ENCODE measurements at places on chromosomes 2 and 18.

GRCh38 chr2:220894069-220894468 is 678.0 kb downstream of the EPHA4 start:
- no peak for DNase-seq

DNA sequence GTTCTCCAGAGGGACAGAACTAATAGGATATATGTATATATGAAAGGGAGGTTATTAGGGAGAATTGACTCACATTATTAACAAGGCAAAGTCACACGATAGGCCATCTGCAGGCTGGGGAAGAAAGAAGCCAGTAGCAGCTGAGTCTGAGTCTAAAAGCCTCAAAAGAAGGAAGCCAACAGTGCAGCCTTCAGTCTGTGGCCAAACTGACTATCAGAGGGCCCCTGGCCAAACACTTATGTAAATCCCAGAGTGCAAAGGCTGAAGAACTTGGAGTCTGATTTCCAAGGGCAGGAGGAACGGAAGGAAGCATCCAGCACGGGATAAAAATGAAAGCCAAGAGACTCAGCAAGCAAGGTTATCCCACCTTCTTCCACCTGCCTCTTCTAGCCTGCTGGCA is 108.0 kb upstream of the LDLRAD4 start:
- no peak for DNase-seq

DNA sequence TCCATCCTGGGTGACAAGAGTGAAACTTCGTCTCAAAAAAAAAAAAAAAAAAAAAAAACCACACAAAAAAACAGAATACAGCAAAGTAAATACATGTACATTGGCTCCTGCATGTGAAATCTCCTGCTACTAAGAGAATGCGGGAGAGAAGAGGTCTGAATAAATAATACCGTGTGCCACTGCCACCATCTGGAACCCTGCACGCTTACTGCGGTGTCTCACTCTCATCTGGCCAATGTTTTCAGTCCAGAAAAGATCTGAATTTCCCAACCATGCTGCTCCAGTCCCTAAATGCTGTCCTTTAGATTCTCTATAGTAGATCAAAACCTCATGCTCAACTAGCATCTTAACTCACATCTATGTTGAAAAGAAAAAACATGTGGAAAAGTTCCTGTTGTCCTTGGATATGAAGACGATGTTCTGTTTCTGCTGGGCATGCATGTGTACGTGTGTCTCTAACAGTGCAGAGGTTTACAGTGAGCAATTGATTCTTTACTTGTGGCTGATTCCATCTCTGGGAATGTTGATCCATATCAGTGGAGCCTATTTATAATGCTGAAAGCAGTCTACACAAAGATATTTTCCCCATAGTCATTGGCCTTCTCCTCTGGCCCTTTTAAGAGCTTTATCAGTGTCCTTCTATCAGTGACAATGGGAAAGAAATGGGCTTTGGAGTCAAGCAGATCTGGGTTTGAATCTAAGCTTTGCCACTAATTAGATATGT is 11.9 kb downstream of the STON1 start:
- no peak for DNase-seq

DNA sequence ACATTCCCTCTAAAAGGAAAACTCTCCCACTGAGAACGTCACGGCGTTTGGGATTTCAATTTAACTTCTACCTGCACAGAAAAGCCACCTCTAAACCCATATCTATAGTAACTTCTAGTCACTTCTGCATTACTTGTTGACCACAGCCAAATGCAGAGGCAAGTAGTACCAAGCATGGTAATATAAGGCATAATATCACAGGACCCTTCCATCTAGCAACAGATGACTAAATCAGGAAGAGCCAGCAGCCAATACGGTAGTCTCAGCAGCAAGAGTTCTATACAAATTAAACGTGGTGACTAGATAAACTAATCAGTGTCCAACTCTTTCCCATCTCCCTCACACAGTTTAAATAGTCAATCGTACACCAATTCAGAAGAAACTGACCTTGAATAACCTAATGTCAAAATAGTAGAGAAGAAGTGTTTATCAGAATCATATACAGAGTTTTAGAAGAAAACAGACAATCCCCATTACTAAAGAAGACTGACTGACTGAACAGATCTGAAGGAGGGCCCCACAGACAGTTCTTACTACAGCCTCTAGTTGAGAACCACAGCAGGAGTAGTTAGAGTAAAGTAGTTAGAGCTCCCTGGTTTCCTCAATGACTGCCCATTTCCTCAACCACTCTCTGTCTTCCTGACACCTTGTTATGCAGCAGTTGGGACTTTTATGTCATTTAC is 30.0 kb downstream of the MEMO1 start:
- peak; percentile 80 for DNase-seq

- DNase-seq, result no peak
These were observed 246.6 kb upstream of the REG3G start for GRCh38 chr2:78778756-78779510.

- DNase-seq, result peak; percentile 8
These were observed 132.9 kb upstream of the SIX2 start for GRCh38 chr2:45141883-45142866.

DNA sequence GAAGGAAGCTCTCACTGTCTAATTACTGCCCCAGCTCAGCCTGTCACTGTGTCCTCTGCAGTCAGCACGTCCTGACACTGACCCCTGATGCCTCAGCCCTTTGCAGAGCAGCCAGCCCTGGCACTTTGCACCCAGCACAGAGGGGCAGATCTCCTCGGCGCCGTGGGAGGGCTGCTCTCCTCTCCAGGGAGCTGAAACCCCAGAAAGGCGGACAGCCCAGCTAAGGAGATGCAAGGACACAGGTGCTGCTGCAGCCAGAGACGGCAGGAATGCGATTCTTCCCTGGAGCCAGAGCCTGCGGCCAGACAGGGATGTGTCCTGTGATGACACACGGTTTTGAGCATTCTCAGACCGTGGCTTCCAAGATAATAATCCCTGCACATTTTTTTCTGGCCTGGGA is 34.5 kb upstream of the SIX3 start:
- DNase-seq, result no peak

- DNase-seq, result no peak
These were observed 3.4 kb upstream of the RTP5 start for GRCh38 chr2:241865957-241866789.

DNA sequence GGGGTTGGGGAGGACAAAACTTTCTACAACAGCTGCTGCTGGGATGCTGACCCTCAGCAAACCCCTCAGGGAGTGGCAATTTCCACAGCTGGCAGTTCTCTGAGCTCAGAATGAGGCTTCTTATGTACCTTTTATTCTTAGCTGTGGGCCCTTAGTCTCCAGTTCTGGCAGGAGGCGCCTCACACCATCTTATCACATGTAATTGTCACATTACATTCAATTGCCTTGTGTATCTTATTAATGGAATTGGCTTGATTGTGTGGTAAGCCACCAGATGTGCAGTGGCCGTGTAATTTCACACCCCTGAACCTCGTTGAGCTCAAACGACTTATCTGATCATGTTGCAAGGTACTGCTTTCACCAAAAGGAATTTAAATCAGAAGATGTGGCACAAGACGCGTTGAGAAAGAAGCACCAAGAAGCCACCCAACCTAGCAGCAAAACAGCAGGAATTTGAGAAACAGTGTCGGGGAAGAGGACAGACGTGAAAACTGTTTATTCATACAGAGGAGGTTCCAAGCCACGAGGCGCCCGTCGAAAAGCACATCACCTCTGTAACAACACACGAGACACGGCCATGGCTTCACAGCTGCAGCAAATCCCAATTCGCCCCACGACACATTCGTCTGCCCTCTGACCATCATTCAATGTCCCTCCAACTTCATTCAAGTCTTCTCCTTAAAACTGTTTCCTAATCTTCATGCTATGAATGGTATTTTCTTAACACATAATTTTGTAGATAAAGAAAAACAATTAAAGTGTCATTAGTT is 53.6 kb upstream of the LPIN2 start:
- no peak for DNase-seq

DNA sequence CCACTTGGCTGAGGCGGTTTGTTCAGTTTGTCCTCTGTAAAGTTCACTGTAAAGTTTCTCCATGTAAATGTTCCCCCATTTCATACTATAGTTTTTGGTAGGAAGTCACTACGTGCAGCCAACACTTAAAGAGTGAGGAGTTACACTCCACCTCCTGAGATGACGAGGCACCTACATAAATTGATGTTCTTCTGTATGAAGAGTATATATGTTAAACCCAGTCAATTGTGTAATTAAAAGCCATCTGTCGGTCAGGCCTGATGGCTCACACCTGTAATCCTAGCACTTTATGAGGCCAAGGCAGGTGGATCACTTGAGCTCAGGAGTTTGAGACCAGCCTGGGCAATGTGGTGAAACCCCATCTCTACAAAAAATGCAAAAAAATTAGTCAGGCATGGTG is 7.6 kb downstream of the PIGN start:
- DNase-seq, result peak; percentile 17

DNA sequence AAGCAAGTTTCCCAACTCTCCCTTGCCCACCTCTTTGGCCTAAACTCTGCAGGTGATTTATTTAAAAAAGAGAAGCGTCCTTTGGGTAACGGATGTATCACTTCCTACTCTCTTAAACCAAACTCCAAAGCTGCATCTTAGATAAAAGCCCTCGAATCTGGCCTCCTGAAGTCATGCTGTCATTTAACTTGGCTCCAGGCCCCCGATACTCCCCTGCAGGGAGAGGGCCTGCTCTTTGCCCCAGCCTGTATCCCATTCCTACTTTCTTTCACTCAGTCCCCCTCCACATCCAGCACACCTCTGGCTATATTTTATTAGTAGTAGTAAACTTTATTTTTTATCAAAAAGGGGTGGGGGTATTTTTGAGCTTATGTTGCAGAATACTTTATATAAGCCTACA is 19.0 kb downstream of the TEKT4 start:
- DNase-seq, result no peak

- no peak for DNase-seq
These were observed 19.1 kb downstream of the KCNE4 start for GRCh38 chr2:223071139-223071538.

GRCh38 chr2:16102358-16102975 is 162.1 kb downstream of the MYCN start:
- no peak for DNase-seq

DNA sequence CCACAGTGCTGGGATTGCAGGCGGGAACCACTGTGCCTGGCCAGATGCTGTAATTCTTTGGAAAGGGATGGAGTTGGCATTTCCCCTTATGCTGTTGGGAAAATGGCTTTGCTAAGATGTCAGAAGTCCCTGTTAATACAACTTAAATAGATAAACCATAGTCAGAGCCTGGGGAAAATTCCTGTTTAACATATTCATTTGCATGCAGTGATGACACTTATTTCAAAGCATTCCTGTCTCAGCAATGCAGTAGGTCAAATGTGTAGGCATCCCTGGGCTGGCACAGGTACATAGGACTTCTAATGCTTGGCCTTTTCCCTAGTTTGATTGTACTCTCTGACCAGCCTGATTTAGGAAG is 38.6 kb downstream of the RAMP1 start:
- no peak for DNase-seq

- no peak for DNase-seq
These were observed 227.5 kb downstream of the GULP1 start for GRCh38 chr2:188519136-188519535.

- DNase-seq, result no peak
These were observed 91.6 kb upstream of the CTDP1 start for GRCh38 chr18:79587779-79588635.

DNA sequence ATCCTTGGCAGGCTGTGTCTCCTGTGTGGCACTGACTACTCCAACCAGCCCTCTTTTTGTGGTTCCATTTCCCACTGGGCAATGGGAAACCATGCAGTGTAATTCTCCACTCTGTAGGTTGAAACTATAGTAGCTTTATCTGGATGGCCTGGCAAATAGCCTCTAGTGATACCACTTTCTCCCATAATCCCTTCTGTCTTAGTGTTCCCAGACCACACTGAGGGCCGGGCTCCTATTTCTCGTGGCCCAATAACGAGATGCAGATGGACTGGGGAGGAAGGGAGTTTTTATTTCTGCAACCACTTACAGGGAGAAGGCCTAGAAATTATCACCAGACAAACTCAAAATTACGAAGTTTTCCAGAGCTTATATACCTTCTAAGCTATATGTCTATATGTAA is 24.7 kb downstream of the SKA1 start:
- no peak for DNase-seq

DNA sequence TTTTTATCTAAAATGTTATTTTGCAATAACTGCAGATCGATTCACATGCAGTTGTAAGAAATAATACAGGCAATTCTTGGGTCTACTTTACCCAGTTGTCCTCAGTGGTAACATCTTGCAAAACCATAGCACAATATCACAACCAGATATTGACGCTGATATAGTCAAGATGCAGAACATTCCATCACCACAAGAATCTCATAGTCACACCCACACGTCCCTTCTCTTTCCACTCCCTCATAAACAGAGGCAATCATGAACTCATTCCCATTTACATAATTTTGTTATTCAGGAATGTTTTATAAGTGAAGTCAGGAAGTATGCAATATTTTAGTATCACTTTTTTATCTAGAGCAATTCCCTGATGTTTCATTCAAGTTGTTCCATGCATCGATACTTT is 797.5 kb upstream of the RAB6C start:
- DNase-seq, result no peak

GRCh38 chr2:110679337-110679707 is 1.5 kb upstream of the BUB1 start:
- no peak for DNase-seq

DNA sequence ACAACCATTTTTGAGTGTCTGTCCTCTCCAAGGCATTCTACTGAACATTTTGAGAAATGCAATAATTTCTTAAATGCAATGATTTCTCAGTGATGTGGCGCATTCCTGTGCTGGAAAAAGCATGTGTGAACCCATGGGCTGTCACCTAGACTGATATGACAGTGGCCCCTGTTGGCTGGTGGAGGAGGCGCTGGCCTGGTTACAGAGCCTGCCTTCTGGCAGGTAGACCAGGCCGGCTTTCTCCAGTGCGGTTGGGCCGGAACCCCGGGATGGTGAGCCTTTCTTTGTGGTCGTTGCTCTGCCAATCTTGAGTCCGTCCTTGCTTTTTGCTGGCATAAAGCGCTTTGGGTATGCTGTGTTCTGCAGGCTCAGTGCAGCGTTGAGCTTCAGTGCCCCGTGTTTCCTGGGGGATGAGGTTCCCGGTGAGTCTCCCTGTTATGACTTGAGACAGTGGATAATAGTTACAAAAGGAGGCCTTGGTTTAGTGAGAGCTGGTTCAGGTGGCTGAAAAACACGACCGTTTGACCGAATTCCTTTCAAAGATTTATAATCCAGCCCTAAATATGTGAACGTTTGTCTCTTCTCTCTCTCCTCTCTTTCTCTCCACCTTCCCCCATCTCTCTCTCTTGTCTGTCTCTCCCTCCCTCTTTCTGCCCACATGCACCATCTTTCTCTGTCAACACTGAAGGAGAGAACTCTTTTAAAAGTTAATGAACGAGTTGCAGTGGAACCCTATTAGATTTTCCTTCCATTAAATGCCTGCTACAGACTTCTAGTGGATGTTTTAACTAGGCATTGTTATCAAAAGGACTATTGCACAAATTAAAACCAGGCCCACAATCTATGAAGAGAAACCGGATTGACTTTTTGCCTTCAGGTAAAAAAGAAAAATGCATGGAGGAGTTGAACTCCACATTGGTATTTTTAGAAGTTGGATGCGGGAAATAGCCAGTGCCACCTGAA is 34.0 kb downstream of the TSHZ1 start:
- DNase-seq, result no peak

- no peak for DNase-seq
These were observed 91.1 kb upstream of the MEX3C start for GRCh38 chr18:51288582-51288981.

- no peak for DNase-seq
These were observed 43.0 kb upstream of the MGAT4A start for GRCh38 chr2:98773907-98774306.

- no peak for DNase-seq
These were observed 34.8 kb downstream of the SF3B1 start for GRCh38 chr2:197399887-197400540.

Data from germinal center (tissue), 1 donor.